ENCODE measurements at places on chromosomes 13 and 19.

- DNase-seq, result no peak
Measured at GRCh38 chr13:32745509-32745908, 159.3 kb downstream of the PDS5B start.

DNA sequence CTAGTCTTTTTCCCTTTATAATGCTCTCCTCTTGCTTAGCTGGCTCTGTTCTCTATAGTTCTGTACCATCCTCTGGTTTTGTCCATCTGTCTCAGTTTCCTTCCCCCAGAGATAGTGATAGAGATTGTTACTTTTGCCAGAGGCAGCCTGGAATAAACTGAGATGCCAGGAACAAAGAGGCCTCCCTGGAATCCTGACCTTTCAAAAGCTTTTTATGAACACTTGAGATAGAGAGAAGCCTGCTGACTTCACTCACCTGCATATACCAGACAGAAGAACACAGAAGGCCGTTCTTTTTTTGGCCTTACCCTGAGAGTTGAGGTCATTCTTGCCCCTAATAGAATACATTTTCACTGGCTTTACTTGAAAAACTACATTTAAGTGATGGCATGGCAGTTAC lies 150.2 kb downstream of the LHFPL6 start:
- DNase-seq, result no peak

DNA sequence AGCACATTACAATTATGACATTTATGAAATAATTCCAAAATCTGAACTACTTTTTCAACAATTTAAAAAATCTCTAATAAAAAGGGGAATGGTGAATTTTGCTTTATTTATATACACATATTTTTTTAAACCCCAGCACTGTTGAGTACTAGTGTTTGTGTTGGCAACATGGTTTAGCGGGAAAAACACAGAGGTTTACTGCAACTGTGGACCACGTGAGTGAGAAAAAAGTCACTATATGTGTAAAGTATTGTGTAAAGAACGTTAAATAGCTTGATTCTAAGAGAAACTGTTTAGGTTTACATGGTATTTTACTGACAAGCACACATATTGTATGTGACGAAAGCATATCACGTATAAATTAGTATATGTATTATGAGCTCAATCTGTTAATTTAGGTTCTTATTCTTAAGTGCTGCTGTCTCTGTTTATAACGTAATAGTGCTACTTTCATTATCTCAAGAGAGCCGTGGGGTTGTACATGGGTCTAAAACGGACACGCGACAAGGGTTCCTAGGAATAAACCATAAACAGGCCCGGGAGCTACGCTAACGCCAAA lies 617 bp downstream of the SKA3 start:
- DNase-seq, result no peak

- DNase-seq, result no peak
Measured at GRCh38 chr19:54456423-54457373, 6.9 kb downstream of the LENG9 start.

DNA sequence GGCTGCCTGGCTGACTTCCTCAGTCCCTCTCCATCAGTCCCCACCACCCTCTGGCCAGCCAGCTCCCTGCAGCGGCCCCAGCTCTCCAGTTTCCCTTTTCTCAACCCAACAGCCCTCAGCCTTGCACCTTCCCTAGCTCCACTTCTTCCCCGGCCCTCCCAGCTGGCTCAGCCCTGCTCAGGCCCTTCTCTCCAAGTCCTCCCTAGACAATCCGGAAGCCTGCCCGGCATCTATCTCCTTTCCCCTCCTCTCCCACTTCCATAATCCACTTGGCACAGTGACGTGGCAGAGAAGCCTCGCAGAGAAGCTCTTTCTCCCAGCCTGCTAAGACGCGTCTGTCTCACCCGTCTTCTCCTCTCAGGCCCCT lies 1.1 kb downstream of the UBXN6 start:
- DNase-seq, result peak; percentile 74

GRCh38 chr13:85729296-85729695 lies 69.9 kb downstream of the SLITRK6 start:
- no peak for DNase-seq

- DNase-seq, result no peak
Measured at GRCh38 chr19:31351056-31351854, 2.0 kb upstream of the TSHZ3 start.

DNA sequence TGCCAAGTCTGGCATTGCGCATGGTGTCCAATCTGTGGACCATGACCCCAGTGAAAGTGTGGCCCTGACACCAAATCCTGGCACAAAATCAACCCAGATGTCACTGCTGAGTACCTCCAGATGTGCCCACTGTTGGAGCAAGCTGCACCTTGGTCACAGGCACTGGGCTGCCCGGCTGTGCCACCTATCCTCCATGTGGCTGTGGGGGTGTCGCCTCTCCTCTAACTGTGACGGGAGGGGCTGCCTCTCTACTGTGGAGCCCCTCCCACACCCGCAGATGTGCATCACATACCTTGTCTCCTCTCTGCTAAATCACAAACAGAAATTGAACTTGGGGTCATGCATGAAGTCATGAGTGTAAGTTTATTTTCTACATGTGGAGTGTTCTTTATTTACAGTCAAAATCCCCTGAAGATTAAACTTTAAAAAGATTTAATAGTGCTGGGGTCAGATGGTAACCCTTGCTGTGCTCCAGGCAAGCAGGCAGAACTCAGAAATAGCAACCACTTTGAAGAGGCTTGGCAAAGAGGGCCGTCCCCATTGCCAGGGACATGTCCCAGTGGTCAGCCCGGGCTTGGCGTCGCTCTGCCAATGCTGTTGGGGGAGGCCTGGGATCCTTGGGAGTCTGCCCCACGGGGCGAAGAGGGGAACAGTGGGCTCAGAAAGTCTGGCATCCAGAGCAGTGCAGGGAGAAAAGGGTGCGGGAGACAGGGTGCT lies 46.4 kb upstream of the ZNF536 start:
- DNase-seq, result no peak

DNA sequence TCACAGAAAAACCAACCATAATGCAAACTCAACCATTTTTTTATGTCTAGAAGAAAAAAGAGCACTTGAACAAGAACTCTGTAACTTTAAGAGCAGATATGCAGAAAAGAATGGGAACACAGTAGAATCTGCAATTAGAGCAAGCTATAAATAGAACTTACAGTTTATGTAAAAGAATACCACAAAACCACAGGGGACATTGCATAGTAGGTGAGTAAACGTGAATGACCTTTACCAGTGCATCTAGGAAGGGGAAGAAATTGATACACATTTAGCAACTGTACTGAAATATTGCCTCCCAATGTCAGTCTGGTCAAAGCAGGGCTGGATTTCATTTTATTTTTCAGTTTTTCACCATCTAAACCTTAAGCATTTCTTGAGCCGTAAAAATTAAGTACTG lies 242.2 kb upstream of the EDNRB start:
- DNase-seq, result no peak

DNA sequence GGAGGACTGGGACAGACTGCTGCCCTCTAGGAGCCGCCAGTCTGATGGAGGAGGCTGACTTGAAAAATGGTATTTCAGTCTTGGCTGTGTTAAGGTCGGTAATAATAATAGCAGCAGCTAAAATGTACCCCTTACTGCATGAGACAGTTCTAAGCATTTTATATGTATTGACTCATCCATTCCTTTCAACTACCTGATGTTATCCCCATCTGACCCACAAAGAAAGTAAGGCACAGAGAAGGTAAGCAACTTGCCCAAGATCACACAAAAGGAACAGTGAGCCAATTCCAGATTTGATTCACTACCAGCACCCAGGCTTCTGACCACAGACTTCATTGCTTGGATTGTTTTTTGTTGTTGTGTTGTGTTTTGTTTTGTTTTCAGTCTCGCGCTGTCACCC lies 4.0 kb downstream of the NCAN start:
- DNase-seq, result no peak

DNA sequence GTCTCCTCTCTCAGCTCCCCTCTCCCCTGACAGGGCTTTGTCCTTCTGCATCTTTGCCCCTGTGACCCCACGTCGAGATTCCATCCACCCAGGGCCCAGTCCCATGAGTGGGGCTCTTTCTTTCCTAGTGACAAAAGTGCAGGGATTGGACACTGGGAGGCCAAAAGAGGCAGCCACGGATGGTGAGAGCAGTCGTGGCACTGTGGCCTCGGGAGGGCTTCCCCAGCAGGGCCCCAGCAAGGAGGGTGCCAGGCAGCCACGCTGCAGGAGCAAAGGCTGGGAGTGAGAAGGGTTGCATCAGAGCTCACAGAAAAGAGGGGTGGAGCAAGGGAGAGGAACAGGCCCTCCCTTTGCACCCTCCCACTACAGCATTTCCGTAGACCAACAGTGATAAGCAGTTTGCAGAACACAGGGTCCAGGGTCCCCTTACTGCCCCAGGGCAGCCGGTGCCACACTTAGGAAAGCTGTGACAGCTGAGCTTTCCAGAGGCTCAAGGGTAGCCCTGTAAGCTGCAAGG lies 4.9 kb downstream of the ZSCAN1 start:
- no peak for DNase-seq

DNA sequence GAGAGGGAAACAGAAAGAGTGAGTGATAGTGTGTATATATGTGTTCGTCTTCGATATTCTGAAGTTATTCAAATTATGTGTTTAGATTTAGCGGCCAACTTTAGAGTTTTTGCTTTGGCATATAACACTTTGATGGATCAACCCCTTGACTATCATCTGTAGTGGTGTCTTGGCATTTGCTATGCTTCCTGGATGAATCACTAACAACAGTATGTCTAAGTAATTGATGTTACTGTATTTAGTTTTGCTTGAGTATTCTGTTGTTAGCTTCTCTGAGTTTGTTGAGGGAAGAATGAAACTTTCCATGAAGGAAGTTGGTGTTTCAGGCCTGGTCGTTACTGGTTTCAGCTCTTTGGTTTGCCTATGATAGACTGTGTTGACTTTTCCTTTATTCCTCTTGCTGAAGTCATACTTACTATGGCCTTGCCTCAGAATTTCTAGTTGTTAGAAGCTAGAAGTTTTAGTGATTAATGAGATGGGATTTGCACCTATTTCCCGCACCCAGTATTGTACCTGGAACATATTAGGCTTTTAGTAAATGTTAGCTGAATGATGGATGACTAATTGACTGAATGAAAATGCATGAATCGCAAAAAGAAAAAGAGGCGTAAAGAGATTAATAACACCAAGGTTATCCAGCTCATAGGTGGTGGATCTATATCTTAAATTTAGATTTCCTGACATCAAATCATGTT lies 20.7 kb downstream of the NDFIP2 start:
- no peak for DNase-seq

GRCh38 chr19:11261971-11262839 lies at the start of gene DOCK6:
TSS of gene DOCK6 (minus strand) at chr19:11262524. CDS start at chr19:11262440, 84 bp downstream.
- DNase-seq, result no peak

GRCh38 chr19:40673397-40673796 lies 17.1 kb downstream of the NUMBL start:
- no peak for DNase-seq
